ENCODE measurements at places on chromosomes 6 and 20.
A peak's percentile ranks its signal among the peaks of the same experiment; 100 is the strongest.

- no peak for DNase-seq
Observed at GRCh38 chr6:93562582-93562981, 143.2 kb upstream of the EPHA7 start.

- no peak for DNase-seq
Observed at GRCh38 chr20:33298391-33298790, 15.4 kb downstream of the BPIFB1 start.

- DNase-seq = no peak
Observed at GRCh38 chr6:46184114-46184513, 13.3 kb upstream of the ENPP5 start.

DNA sequence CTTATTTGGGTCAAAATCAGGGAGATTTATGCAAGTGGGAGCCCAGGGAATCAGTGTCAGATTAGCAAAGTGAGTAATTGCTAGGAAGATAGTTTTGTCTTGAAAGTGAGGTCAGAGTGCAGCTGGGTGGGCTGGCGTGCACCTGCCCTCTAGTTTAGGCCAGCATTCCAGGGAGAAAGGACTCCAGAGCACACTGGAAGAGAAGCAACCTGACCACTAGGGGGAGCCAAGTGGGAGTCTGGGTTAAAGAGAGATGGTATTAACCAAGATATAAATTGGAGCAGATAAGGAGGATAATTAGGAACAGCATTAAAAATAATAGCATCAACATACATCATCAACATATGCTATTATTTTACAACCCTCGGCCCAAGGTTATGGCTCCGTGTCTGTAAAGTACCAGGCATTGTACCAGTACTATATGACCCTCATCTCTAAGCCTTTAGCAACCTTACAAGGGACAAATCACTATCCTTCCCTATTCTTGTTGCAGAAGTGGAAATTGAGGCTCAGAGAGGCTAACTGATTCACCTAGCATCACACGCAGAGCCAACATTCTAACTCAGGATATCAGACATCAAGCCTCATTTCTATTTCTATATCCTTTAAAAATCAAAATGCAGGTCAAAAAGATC lies 57.8 kb downstream of the SLC2A10 start:
- DNase-seq = no peak

DNA sequence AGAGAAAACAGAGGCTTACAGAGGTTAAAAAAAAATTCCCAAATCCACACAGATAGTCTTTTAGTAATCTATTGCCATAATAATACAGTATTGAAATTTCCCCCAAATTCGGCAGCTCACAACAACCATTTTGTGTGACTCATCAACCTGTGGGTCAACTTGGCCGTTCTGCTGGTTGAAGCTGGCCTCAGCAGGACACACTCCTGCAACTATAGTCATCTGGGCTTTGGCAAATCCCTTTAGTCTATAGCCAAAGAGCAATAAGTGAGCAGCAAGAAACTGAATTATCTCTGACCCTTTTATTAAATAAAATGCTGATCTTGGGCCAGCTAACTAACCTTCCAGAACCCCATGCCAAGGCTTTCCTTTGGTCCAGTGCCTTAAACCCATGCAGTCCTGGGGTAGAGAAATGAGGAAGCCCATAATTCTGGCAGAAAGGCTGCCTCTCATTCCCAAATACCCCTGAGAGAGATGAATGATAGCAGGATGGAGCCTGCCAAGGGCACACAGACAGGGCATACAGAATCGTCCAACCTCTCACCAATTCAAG lies 17.2 kb upstream of the SNAP25 start:
- DNase-seq = no peak

- DNase-seq = no peak
Observed at GRCh38 chr6:99458319-99458718, 33.2 kb upstream of the PNISR start.

- DNase-seq = no peak
Observed at GRCh38 chr20:13028001-13028400, 19.2 kb downstream of the SPTLC3 start.

- no peak for DNase-seq
Observed at GRCh38 chr6:161225681-161226008, 48.2 kb downstream of the AGPAT4 start.

GRCh38 chr20:14919501-14920081 lies 582.2 kb upstream of the FLRT3 start:
- no peak for DNase-seq

DNA sequence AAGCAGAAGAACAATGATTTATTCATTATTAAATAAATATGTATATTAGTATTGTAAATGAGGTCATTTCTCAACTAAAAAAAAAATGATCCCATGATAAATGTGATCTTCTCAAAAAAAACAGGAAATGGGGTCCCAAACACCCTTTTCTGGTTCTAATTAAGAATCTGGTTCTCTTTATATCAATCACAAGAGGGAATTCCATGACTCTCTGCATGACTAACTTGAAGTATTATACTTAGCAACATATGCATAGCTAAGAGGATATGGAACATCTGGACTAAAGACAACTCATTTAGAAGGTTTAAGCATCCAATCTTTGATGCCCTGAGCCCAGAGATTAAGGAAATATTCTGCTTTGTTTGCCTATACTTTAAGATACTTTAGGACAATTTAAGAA lies 89.7 kb upstream of the EMILIN3 start:
- DNase-seq = no peak

DNA sequence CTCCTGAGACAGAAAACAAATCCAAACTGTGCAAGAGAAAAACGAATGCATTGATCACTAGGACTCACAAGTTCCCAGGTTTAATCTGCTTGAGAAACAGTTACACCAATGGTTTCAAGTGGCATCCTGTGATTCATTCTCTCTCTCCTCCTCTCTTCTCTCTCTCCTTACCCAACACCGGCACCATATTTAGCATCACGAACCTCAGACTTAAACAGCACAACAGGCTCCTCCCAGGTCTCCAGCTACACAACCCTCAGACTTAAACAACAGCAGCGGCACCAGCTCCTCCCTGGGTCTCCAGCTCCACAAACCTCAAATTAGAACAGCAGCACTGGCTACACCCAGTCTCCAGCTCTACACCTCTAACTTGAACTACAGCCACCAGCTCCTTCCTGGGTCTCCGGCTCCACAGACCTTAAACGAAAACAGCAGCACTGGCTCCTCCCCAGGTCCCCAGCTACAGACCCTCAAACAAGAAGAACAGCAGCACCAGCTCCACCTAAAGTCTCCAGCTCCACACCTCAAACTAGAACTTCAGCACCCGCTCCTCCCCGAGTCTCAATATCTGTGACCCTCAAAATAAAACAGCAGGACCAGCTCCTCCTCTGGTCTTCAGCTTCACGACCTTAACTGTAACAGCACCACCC lies 355.9 kb downstream of the PREX1 start:
- DNase-seq = no peak

DNA sequence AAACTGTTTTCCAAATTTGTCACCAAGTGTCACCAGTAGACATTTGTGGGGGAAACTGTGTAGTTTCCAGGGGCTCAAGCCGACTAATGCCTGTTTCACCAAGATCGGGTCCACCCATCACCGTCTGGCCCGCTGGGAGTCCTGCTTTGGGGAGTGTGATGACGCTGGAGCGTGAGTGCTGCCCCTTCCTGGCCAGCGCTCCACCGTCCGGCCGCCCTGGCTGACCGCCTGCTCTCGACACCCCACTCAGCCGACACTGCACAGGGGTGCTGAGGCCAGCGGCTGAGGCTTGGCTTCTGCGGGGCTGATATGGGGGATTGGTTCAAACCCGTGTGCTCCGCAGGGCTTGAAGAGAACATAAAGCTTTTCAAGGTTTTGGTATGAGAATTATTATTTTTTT lies 160.1 kb downstream of the SMOC2 start:
- DNase-seq = no peak

- DNase-seq = peak; percentile 71
Observed at GRCh38 chr6:130018292-130018743, at the start of gene L3MBTL3. L3MBTL3 (plus strand) TSS chr6:130018581; CDS start chr6:130042700, 24,119 bp downstream.

GRCh38 chr20:36179170-36179945 lies 24.8 kb downstream of the EPB41L1 start:
- no peak for DNase-seq

DNA sequence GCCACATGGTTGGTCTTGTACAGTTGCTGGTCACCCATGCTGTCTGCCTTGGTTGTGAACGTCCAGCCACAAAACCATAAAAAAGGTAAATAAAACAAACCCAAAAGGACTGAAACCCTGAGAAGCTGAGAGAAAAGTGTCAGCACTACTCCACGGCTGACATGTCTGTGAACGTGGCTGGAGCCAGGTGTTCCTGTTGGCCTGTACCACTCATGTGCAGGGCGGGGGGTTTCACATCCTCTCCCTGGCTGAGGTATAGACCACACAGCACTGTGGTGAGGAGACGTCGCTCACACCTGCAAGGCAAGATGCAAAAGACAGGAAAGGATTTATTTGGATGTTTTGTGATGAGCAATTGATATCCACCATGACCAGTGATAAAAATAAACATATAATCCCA lies 51.9 kb upstream of the MRPS10 start:
- no peak for DNase-seq

GRCh38 chr20:53580376-53581111 lies 13.1 kb downstream of the ZNF217 start:
- DNase-seq = no peak

- no peak for DNase-seq
Observed at GRCh38 chr20:38894091-38894847, 31.9 kb upstream of the FAM83D start.

DNA sequence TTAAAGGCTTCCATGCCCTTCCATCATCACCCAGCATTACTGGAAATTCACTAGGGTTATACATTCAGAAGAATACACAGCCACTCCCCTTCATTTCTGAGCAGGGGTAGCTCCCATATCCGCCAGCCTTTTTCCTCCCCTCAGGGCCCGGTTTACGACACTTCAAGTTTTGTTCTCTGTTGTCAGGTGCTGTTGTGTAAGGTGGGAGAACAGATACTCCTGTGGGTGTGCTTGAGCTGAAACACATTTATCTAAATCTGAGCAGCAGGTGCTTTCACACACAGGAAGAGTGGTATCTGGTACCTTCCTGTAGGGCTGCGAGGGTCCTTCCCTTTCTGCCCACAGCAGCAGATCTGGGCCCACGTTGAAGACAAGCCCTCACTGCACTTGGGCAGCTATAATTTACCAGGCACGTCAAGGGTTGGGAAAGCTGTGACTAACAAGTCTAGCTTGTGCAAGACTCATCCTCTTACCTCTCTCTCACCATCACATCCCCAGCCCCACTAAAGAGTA lies 215.8 kb upstream of the RREB1 start:
- DNase-seq = no peak

DNA sequence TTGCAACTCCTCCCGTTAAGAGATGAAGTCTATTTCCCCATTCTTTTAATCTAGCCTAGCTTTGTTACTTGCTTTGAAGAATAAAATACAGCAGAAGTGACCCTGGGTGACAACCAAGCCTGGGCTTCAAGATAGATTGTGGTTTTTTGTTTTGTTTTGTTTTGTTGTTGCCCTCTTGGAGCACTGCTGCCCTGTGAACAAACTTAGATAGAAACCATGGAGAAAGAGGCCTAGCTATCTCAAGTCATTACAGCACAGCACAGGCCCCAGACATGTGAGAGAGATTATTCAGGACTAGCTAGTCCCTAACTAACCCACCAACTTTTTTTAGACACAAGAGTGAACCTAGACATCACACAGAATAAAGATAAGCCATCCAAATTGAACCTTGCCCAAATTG lies 475.2 kb downstream of the EPHA7 start:
- DNase-seq = no peak

GRCh38 chr6:57201718-57202117 lies 20.4 kb downstream of the RAB23 start:
- DNase-seq = no peak

GRCh38 chr6:163485388-163485851 lies 70.9 kb downstream of the QKI start:
- DNase-seq = no peak

GRCh38 chr6:87283461-87283860 lies 38.9 kb upstream of the SMIM8 start:
- DNase-seq = no peak

- no peak for DNase-seq
Observed at GRCh38 chr6:145736661-145737144, 1.4 kb upstream of the EPM2A start.

DNA sequence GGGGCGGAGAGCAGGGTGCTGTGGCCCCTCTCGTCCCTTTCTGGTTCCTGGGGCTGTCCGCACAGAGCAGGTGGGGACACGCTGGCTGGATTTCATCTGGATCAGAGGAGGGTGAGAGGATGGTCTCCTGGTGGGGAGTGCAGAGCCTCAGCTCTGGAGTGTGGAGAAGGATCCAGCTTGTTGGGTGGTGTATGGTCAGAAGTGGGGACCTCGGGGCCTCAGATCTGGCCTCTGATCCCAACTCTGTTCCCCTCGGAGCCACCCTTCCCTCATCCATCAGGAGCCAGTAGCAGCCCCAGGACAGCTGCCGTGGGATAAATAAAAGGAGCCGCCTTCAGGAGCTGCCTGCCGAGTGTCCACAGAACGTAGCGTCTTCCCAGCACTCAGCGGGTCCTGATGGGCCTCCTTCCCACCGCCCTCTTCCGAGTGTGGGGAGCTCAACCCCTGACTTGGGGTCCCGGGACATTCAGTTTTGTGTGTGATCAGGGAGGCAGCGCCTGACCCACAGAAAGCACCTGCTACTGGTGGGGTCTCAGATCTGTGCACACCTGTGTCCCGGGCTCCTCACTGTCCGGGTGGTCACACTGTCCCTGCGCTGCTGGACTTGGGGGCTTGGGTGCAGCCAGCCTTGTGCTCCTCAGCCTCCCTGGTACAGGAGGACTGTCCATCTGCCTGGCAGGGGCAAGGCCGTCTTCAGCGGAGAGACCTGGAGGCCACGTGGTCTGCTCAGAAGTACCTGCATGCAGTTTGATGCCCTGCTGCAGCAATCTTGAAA lies 25.4 kb upstream of the BHLHE23 start:
- DNase-seq = no peak

- DNase-seq = no peak
Observed at GRCh38 chr6:150153905-150154492, 11.2 kb downstream of the PPP1R14C start.

All from stimulated activated CD8-positive, alpha-beta memory T cell treated with anti-CD3 and anti-CD28 coated beads, Interleukin-4, amount 100 ng/mL, for 4 hours (primary cell).